Hippocampal formation (tissue), 2 donors: ENCODE measurements at places on chromosomes 6 and 20.
A peak's percentile ranks its signal among the peaks of the same experiment; 100 is the strongest.

DNA sequence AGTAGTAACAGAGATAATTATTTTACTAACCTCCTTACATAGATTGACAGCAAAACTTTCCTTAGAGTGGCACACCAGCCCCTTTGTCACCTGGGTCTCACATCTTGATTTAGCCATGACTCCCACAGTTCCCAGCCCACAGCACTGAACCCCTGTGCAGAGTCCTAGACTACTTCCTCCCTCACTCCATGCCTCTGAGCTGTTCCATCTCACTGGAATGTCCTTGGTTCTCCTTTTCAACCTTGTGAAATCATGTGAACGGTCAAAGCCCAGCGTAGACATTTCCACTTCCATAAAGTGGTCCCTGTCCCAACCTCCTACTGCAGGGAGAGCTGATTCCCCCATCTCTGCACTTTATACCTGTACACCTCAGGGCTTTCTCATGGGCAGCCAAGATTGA is 19.7 kb downstream of the CGA start:
- DNase-seq: no peak

GRCh38 chr20:25297141-25297905 is 49.4 kb downstream of the PYGB start:
- no peak for DNase-seq

GRCh38 chr6:32610682-32611296 is 21.1 kb upstream of the HLA-DRB1 start:
- DNase-seq: no peak

DNA sequence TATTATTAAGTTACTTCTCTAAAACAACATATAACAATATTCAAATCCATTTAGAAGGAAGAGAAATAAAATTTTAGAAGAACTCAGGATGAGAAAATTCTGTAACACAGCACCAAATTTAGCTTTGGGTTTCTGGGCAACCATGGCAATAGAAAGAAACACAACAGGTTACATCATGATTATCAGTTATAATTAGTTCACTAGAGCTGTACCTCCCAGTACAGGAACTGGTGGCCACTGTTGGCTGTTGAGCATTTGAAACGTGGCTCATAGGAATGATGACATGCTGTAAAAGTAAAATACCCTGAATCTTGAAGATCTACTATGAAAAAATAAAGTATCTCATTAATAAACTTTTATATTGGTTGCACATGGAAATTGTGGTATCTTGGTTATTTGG is 23.7 kb upstream of the MAP3K4 start:
- DNase-seq: no peak

DNA sequence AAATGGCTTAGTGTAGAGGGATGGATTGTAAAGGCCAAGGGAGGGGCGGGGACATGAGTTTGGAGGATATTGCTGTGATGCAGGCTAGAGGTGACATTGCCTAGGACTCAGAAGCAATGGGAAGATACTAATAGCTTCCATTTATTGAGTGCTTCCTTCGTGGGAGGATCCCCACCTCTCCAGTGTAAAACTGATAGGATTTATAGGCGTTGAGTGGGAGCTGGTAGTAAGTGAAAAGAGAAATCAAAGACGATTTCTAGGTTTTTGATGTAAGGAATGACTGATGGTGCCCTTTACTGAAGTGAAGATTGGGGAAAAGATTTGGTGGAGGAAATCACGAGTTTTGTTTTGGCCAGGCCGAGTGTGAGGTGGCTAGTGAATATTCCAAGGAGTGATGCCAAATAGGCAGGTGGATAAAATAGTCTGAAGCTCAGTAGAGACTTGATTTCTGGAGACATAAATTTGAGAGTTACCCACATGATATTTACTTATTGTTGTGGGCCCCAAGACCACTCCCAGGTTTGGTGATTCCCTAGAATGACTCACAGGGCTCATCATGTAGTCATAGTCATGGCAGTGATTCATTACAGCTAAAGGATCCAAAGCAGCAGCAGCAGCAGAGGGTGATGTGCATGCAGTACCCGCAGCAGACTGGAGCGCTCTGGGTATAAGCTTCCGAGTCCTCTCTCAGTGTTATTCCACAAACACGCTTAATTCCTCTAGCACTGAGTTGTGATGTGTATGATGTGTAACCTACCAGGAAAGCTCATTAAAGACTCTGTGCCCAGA is 10.2 kb downstream of the RPRD1B start:
- no peak for DNase-seq

GRCh38 chr6:3005077-3005476 is 5.4 kb downstream of the NQO2 start:
- no peak for DNase-seq

DNA sequence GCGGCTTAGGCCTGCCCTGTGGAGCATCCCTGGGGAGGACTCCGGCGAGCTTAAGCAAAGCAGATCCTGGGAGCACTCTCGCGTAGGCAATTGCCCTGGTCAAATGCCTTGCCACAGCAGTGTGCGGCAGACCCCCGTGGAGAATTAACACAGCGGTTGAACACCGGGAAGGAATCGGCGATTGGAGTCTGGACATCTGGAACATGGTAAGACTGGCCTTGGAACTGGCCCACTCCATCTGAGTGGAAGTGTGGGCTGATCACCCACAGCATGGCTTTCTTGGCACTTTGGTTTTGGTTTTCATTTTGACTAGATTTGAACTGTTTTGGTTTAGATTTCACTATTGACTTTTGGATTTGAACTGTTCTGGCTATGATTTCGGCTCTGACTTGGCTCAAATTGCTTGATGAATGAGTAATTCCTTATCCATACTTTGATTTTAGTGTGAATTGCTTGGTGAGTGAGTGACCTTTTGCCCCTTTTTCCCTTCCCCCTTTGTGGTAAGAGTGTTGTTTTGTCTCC is 300.7 kb downstream of the RNGTT start:
- DNase-seq: no peak

GRCh38 chr6:112571488-112572270 is 224.5 kb downstream of the RFPL4B start:
- peak; percentile 1 for DNase-seq

- no peak for DNase-seq
These were observed 88.1 kb upstream of the STMND1 start for GRCh38 chr6:17013701-17014100.
